SW 1271 (cell line): ENCODE measurements at places on chromosomes 7 and 10.

DNA sequence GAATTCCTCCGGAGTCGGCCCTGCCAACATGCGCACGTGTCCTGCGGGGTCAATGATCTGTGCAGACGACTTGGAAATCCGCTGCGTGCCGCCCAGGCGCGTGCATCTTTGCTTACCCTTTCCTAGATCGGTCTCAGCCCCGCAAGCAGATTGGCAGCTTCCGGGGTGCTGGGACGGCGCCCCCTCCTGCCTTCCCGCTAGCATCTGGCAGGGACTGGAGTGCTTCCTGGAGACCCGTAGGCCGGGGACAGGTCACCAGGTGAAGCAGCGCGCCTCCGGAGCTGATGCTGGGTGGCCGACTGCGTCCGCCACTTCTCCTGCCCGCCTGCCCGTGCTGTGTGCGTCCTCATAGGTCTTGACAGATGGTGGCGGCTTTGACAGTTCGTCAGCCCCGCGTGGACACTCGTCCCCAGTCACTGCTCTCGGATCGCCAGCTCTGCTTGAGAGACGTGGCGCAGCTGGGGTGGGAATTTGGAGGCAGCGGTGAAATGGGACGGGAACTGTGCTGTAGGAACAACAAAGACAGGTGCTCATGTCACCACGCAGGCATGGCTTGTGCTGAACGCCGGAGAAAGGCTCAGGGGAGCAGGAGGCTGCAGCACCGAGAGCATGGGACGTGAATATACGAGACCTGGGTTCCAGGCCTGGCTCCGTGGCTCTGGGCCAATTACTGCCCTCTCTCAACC lies 21.9 kb upstream of the KCNK18 start:
- DNase-seq, result no peak

- no peak for DNase-seq
These were observed 35.2 kb downstream of the KCNMA1 start for GRCh38 chr10:77602231-77602912.

DNA sequence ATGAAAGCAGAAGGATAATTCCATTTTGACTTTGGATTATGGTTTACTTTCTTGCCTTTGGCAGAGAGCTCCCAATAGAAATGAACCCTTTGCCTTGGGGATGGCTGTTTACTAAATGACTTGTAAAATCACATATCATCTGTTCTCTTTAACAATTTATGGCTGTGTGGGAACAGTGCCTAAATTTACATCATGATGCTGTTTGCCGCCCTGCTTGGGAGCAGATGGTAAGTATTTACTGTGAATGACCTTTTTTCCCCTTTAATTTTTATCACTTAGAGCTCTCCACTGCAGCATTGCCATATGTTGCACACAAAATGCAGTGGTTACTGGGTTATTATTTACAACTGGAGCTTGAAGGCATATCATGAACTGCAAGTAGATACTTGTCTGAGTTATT lies 13.4 kb downstream of the HEPACAM2 start:
- no peak for DNase-seq

DNA sequence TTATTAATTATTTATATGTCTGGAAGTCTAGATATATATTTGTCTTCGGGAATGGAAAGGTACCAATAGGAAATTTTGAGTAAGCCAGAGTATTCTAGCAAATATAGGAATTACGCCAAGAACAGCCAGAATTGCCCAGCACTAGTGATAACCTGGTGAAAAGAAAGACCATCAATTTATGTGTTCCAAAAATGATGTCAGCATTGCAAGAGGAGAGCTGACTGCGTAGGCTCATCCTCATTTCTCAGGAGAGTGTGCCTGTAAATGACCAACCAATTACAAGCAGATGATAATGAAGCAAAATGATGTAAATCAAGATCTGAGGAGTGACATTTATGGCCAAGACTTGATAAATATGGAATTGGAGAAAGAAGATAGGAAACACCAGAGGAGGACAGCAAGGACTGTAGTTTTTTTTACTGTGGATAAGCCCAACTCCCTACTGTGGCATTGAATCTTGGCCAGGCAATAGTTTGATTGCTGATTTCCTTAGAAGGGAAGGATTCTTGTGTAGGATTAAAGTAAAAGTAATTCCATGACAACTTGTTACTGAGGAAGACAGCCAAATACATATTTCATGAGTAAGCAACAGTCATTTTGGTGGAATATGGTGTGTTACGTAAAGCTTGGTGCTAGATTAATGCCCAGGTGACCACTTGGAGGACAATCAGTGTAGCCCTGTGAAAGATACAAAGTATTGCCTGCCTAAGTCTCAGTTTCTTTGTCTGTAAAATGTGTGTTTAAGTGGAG lies 590.8 kb downstream of the AUTS2 start:
- no peak for DNase-seq

DNA sequence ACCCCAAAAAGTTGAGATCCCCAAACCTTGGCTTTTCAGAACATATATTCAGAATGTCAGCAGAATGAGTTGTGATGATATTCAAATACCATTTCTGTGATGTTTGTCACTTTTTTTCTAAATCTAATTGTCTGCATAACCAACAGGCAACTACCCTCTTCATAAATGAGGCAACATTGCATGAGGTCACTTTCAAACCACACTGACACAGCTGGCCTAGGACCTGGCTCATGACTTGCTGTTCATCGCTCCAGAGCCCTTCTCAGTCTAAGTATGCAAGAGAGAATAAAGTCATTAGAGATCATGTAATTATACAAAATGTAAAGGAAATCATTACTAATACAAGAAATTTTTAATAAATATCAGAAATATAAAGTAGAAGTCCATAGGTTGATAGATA lies 681.9 kb downstream of the GRM8 start:
- DNase-seq, result no peak

GRCh38 chr10:103776878-103777591 lies 78.3 kb downstream of the SH3PXD2A start:
- DNase-seq, result no peak

GRCh38 chr7:95432606-95433005 lies 2.2 kb downstream of the PON2 start:
- no peak for DNase-seq

DNA sequence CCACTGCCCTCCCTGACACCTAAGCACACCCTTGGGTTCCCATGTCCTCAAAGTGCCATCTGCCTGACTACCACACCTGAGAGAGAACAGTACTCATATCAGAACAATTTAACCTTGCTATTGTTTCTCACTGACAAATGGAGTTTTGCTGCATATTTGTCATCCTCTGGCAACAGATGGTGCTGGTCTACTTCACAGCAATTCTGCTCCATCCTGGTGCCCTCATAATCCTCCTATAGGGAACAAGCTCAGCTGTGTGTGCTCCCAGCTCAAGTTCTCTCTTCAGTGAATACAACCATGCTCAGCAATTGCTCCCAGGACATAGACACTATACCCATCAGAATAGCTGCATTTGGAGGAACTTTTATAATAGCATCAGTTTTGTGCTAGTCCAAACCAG lies 32.8 kb upstream of the ITGB1 start:
- DNase-seq, result no peak

- DNase-seq, result no peak
These were observed 8.1 kb upstream of the OLAH start for GRCh38 chr10:15035385-15036301.

GRCh38 chr10:47247148-47248059 lies 52.6 kb upstream of the GDF10 start:
- no peak for DNase-seq

GRCh38 chr10:62386356-62387320 lies 12.5 kb downstream of the ZNF365 start:
- no peak for DNase-seq

- no peak for DNase-seq
These were observed 10.4 kb downstream of the YKT6 start for GRCh38 chr7:44211126-44211675.

- DNase-seq, result no peak
These were observed 29.7 kb downstream of the ZNF467 start for GRCh38 chr7:149743476-149744255.

DNA sequence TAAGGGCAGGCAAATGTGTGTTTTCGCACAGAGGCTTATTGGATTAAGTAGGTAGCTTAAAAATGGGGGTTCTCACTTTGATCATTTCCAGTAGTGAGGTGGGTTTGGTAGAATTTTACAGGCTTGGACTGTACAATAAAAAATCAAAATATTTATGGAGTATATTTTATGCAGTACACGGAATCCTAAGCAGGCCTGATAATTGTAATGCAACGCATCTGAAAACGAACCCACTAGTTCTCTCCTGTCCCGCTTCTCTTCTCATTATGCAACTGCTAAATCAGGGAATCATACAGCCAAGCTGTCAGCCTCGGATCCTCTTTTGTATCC lies 377 bp upstream of the POLR1F start:
- no peak for DNase-seq

DNA sequence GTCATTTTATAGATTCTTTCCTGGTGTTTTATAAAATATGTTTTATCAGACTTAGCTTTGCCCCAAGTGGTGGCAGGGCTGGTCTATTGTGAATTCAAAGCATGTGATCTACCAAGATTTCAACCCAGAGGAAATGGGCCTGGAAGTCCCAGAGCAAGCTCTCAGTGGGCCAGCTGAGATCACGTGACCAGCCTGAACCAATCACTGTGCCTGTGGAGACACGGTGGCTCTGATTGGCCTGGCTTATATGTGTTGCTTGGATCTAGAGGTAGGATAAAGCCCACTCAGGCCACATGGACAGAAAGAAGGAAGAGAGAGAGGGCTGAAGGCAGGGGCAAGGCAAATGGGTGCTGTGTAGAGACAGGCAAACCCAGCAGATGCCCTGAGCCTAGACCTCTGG lies 65.5 kb upstream of the GATA3 start:
- DNase-seq, result no peak

- no peak for DNase-seq
These were observed 63.8 kb downstream of the MKI67 start for GRCh38 chr10:128062331-128062880.

- no peak for DNase-seq
These were observed 18.2 kb downstream of the IL15RA start for GRCh38 chr10:5959142-5959541.

- DNase-seq, result no peak
These were observed 29.2 kb upstream of the ADGRA1 start for GRCh38 chr10:133058331-133059092.

DNA sequence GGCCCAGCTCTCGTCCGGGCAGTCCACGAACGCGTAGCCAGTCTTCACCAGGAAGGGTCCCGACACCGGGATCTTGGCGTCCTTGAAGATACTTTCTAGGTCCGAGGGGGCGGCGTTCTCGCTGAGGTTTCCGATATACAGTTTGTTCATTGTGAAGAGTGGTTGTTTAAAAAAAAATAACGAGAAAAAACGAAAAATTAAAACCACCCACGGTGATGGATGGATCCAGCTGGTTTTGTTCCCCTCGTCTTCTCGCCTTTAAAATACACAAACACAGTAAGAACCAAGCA lies 385 bp downstream of the IGF2BP3 start:
- no peak for DNase-seq

DNA sequence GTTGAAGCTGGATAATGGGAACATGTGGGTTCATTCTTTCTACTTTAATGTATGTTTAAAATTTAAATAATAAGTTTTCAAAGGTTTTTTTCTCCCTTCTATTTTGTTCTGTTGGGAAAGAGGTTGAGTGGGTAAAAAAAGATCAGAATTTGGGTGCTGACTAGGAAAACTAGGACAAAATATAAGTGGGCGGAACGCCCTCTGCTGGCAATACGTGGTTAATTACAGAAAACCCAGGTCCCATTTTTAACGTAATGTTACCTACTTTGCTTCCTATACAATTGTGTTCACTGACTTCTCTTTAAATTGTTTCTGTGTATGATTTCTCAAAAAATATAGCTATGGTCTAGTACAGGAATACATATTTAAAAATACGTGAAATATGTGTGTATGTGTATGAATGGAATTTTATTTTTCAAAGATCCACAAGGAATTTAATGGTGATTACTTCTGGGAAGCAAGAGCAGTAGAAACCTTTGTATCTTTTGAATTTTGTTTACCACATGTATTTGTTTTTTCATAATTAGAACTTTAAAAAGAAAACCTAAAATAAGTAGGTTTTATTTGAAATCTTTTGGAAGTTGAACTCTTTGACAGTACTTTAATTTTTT lies 8.7 kb downstream of the ECD start:
- DNase-seq, result peak; percentile 23

- DNase-seq, result no peak
These were observed 124.0 kb upstream of the SAMD8 start for GRCh38 chr10:74987339-74988053.

DNA sequence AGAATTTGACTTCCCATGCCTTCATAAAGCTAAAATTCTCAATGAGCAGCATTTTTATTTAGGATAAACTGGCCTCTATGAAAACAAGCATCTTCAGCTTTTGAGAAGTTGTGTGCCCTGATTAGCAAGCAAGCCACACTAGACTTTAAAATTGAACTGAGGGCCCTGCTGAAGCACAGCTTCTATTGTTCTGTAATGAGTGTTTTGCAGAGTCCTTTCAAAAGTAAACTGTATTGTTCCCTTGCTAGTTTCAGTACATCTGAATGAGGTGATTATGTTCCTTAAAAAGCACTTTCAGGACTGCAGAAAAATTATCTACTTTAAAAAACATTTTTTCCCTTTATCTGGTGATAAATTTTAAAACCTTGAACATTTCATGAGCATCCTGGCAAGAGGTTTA lies 113.3 kb upstream of the PRPS1L1 start:
- DNase-seq, result no peak

DNA sequence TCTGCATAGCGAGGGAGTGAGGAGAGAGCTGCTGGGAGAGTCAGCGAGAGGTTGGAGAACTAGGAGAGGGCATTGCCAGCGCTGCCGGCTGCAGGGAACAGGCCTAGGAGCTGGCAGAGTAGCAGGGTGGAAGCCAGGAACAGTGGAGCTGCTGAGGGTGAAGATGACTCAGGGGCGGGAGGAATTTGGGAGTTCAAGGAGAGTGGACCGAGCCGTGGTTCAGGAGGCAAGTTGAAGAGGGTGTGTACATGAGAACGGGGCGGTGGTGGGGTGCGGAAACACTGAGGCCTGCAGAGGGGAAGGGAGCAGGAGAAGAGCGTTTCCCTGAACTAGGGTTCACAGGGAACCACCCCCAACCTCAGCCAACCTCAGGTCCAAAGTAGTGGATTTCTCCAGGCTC lies 31.5 kb downstream of the HIF1AN start:
- no peak for DNase-seq

- no peak for DNase-seq
These were observed 102.9 kb upstream of the NFE2L3 start for GRCh38 chr7:26049081-26049480.

GRCh38 chr7:70631718-70632117 lies 500.2 kb upstream of the GALNT17 start:
- DNase-seq, result no peak

- DNase-seq, result no peak
These were observed 12.8 kb downstream of the SH3PXD2A start for GRCh38 chr10:103842605-103843004.

GRCh38 chr10:44908936-44909630 lies 2.1 kb upstream of the TMEM72 start:
- DNase-seq, result no peak
